ENCODE measurements at places on chromosomes 7 and 10. TPM values are rescaled to one million over a fixed set of nuclear protein-coding genes. Genes with fewer than 3 reads are reported as not detected.

DNA sequence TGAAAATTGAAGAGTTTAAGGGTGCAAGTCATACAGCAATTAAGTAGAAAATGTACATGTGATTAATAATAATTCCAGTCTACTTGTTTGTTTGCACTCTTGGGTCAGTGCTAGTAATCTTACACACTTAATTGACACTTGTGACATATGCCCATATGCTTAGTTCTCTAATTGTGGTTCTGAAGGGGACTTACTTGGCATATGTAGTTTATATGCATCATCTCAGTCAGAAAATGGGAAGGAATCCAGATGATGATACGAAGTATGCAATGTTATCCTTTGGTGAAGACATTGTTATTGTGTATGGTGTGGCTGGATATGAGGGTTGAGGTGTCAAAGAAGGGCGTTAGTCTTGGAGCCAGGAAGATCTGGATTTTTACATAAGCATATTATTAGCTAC lies 193.5 kb upstream of the HDAC9 start:
- no peaks in the 10 kb centered on the region for H3K27me3 ChIP-seq
- no peak overlapping the region for H3K4me3 ChIP-seq
- no peaks in the 10 kb centered on the region for H3K4me1 ChIP-seq
- DNase-seq, result no peak
- H3K36me3 ChIP-seq, result no peaks in the 10 kb centered on the region

GRCh38 chr10:7520507-7521485 lies 110.0 kb upstream of the SFMBT2 start:
- H3K4me3 ChIP-seq, result no peak overlapping the region
- no peaks in the 10 kb centered on the region for H3K36me3 ChIP-seq
- H3K4me1 ChIP-seq, result no peaks in the 10 kb centered on the region
- no peak for DNase-seq
- no peaks in the 10 kb centered on the region for H3K27me3 ChIP-seq

PRKCQ gene
- total RNA-seq, result 55.2 TPM

ADGRA1 gene
- not detected for total RNA-seq

UCMA gene
- 0.52 TPM for total RNA-seq

- no peaks in the 10 kb centered on the region for H3K36me3 ChIP-seq
- no peak overlapping the region for H3K4me3 ChIP-seq
- H3K27ac ChIP-seq, result no peak overlapping the region
- H3K27me3 ChIP-seq, result no peaks in the 10 kb centered on the region
- no peak for DNase-seq
- no peaks in the 10 kb centered on the region for H3K4me1 ChIP-seq
These were observed 137.0 kb downstream of the PTPRN2 start for GRCh38 chr7:158450476-158451124.

- H3K36me3 ChIP-seq, result no peaks in the 10 kb centered on the region
- H3K27me3 ChIP-seq, result no peaks in the 10 kb centered on the region
- H3K27ac ChIP-seq, result no peak overlapping the region
- H3K4me3 ChIP-seq, result no peak overlapping the region
- no peak for DNase-seq
These were observed 34.4 kb upstream of the CABCOCO1 start for GRCh38 chr10:61628151-61628874.

DNA sequence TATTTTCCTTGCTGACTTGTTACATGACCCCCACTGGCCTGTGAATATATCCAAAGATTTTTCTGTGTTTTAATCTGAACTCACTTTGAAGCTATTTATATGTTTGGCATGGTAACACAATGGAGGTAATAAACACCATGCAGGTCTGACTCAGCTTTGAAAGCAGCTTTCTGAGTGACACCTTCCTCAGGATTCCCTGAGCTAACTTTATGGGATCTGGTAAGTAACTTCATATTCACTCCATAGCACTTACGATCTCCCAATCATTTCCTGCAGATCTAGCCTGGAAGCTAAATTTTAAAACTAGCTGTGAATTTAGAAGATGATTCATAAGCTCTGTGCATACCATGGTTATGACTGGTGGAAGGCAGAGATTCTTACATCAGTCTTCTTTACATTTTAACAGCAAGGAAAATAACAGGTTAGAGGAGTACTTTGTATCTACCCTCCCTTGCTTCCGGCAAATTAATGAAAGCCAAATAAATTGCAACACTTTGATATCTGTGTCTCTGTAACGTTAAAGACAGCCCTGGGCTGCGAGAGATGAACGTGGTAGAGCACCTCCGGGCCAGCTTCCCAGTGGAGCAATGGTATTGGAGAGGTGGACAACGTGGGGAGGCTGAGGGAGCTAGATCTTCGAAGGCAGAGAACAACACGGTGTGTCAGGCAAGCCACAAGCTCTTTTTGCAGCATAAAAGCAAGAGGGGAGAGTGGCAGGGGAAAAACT lies 170.2 kb upstream of the KLF14 start:
- H3K27me3 ChIP-seq, result no peaks in the 10 kb centered on the region
- no peak overlapping the region for H3K4me3 ChIP-seq
- no peaks in the 10 kb centered on the region for H3K36me3 ChIP-seq
- H3K4me1 ChIP-seq, result peaks cover 14% of the 10 kb centered on the region

GRCh38 chr7:44981035-44981706 lies 2.4 kb upstream of the MYO1G start:
- peak; percentile 47 for DNase-seq
- H3K27me3 ChIP-seq, result no peaks in the 10 kb centered on the region
- peaks cover 40% of the 10 kb centered on the region for H3K36me3 ChIP-seq
- H3K27ac ChIP-seq, result peak overlapping the region; percentile 67
- peaks cover 43% of the 10 kb centered on the region for H3K4me1 ChIP-seq
- H3K4me3 ChIP-seq, result no peak overlapping the region

- no peaks in the 10 kb centered on the region for H3K27me3 ChIP-seq
- H3K4me3 ChIP-seq, result no peak overlapping the region
- H3K36me3 ChIP-seq, result no peaks in the 10 kb centered on the region
- DNase-seq, result no peak
- H3K4me1 ChIP-seq, result no peaks in the 10 kb centered on the region
These were observed 86.2 kb downstream of the GLRX3 start for GRCh38 chr10:130222381-130222780.

- no peaks in the 10 kb centered on the region for H3K36me3 ChIP-seq
- H3K4me1 ChIP-seq, result no peaks in the 10 kb centered on the region
- no peak overlapping the region for H3K27ac ChIP-seq
These were observed 7.3 kb upstream of the PNLIP start for GRCh38 chr10:116538456-116538855.

DNA sequence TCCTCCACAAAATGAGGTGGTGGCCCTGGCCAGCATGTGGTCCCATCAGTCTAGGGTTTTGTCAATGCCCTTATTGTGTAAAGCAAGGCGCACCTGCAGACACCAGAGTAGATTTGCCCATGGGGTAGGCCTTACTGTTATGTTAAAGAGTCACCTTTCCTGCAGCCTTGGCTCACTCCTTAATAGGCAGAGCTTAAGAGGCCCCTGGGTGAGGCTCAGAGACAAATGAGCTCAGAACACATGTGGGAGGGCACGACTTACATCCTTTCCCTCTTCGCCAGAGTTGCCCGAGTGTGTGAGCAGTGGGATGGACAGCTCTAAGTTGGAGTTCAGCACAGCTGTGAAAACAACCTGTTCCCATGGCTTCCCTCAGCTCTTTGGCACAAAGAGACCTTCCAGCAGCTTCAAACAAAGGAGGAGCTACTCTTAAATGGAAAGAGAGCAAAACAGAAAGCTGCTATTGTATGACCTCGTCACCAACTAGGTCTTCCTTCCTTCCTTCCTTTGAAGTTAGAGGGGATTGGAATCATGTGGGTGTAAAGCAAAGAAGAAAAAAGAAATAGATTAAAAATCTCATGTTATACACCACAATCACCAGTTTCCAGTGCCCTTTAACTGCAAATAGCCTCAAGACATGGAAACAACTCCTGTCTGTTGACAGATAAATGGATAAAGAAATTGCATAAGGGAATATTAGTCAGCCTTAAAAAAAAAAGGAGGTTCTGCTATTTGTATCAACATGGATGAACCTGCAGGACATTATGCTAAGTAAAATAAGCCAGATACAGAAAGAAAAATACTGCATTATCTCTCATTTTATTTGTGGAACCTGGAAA lies 11.9 kb upstream of the XPNPEP1 start:
- H3K4me1 ChIP-seq, result peaks cover 33% of the 10 kb centered on the region
- DNase-seq, result peak; percentile 50
- H3K27ac ChIP-seq, result peak overlapping the region; percentile 11
- H3K27me3 ChIP-seq, result no peaks in the 10 kb centered on the region

PPP1R9A gene
- 2.2 TPM for total RNA-seq

GRCh38 chr7:147547252-147547897 lies 1043.2 kb upstream of the C7orf33 start:
- no peaks in the 10 kb centered on the region for H3K4me1 ChIP-seq
- H3K36me3 ChIP-seq, result no peaks in the 10 kb centered on the region
- no peak overlapping the region for H3K27ac ChIP-seq
- H3K4me3 ChIP-seq, result no peak overlapping the region
- DNase-seq, result peak; percentile 11
- no peaks in the 10 kb centered on the region for H3K27me3 ChIP-seq

DNA sequence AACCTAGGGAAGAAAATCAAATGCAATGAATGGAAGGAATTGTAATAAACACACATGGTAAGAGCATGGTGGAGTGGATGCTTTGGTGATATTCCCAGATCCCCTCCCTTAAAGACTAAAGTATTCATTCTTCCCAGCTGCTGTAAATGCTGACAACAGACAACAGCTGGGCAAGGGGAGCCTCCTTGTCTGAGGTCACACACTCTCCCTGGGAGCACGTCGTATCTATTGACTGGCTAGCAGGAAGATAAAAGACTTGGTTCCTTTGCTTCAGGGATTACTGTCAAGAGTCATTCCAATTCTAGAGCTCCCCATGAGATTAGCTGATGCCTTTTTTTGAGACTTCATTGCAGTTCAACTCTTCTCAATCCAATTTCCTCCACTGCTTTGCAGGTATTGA lies 443.5 kb upstream of the ETV1 start:
- H3K27me3 ChIP-seq, result no peaks in the 10 kb centered on the region
- H3K27ac ChIP-seq, result no peak overlapping the region
- H3K4me1 ChIP-seq, result no peaks in the 10 kb centered on the region
- DNase-seq, result no peak

DNA sequence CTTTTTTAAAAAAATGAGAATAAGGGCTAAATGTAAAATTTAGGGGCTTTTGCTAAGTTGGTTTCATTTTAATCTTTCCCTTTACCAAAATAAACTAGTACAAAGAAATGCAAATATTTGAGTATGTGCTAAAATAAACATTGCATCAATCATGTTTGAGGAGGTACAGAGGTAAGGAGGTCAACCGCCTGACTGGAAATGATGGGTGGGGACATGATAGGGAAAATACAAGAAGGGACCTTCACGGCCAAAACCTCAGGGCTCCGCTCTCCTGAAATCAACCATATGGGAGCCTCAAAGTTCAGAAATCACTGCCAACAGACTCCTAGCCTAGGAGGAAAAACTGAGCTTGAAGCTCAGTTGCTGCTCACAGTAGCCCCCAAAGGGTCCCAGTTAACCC lies 207.6 kb downstream of the AHR start:
- no peaks in the 10 kb centered on the region for H3K36me3 ChIP-seq
- no peaks in the 10 kb centered on the region for H3K4me1 ChIP-seq
- H3K27ac ChIP-seq, result no peak overlapping the region
- H3K4me3 ChIP-seq, result no peak overlapping the region

GRCh38 chr7:22231806-22232205 lies 125.1 kb downstream of the RAPGEF5 start:
- no peaks in the 10 kb centered on the region for H3K4me1 ChIP-seq
- DNase-seq, result no peak
- no peak overlapping the region for H3K27ac ChIP-seq
- H3K27me3 ChIP-seq, result no peaks in the 10 kb centered on the region

DNA sequence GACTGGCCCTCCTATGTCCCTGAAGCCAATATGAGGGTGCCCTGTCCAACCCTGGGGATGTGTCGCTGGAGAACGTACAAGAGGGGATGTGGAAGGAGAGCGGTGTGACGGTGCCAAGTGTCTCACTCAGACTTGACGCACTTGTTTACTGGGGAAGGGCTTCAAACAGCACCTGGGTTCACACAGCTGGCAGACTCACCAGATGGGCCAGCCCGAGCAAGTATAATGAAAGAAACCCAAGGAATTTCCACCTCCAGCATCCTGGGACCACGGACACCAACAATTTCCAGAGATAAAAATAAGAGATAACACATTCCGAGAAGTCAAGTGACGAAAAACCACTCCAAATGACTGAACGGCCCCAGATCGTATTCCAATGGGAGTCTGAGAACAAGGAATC lies 5.3 kb downstream of the ATP5MF start:
- H3K4me1 ChIP-seq, result peaks cover 8% of the 10 kb centered on the region
- H3K27ac ChIP-seq, result no peak overlapping the region
- H3K27me3 ChIP-seq, result no peaks in the 10 kb centered on the region
- no peak for DNase-seq
- no peak overlapping the region for H3K4me3 ChIP-seq

DNA sequence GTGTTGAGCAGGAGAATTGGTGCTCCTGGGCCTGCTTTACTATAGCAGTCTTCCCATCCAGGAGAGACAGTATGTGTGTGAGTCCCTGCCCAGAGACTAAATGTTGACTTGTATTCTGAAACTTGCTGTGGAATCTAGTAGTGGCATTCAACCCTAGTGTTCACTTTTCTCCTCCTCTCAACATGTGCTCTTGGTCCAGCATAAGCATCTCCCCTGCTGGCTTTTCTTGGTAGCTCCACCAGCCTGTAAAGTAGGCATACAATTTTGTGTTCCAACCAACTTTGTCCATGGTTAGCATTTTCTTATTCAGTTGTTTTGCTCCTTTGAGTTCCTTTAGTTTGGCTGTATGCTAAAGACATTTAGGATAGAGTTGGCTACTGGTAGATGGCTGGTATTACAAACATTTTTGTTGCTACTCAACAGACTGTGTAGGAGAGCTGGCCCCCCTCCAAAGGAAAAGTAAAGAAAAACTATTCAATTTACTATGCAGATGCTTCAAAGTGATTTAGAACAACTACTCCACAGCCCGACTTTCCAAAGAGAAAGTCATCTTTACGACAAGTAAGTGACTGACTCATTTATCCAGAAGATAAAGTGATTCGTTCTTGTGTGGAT lies 46.0 kb downstream of the ASB4 start:
- no peaks in the 10 kb centered on the region for H3K27me3 ChIP-seq
- no peak overlapping the region for H3K4me3 ChIP-seq
- no peak for DNase-seq

- H3K4me3 ChIP-seq, result no peak overlapping the region
- no peak for DNase-seq
- no peaks in the 10 kb centered on the region for H3K4me1 ChIP-seq
- no peak overlapping the region for H3K27ac ChIP-seq
- H3K27me3 ChIP-seq, result no peaks in the 10 kb centered on the region
- H3K36me3 ChIP-seq, result peaks cover 68% of the 10 kb centered on the region
These were observed 77.9 kb upstream of the MXI1 start for GRCh38 chr10:110129490-110129889.

DNA sequence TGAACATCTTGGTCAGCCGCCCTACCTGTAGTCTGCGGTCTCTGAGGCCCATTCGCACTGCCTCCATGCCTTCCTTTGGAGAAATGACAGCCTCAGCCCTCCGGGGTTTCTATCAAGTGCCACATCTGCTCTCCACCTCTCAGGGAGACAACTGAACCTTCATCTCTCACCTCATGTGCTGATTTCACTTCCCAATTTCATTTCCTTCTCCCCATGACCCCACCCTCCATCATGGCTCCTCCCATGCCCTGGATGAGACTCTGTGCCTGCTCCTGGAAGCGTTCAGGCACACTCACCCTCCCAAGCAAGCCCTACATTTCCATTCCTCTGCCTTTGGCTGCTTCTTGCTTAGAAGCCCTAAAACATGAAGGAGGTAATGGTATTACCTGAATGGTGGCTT lies 7.8 kb upstream of the SCD start:
- H3K36me3 ChIP-seq, result no peaks in the 10 kb centered on the region
- H3K27ac ChIP-seq, result no peak overlapping the region
- no peaks in the 10 kb centered on the region for H3K27me3 ChIP-seq
- DNase-seq, result no peak

- H3K4me3 ChIP-seq, result no peak overlapping the region
- no peak for DNase-seq
- no peaks in the 10 kb centered on the region for H3K4me1 ChIP-seq
- no peak overlapping the region for H3K27ac ChIP-seq
- no peaks in the 10 kb centered on the region for H3K36me3 ChIP-seq
These were observed 18.6 kb downstream of the OGDHL start for GRCh38 chr10:49743464-49744075.

All from thymus (tissue), 14 donors.